Aorta (tissue), 5 donors: ENCODE measurements at places on chromosomes 11 and 22. TPM values are rescaled to one million over a fixed set of nuclear protein-coding genes. Genes with fewer than 3 reads are reported as not detected.

- no peaks in the 10 kb centered on the region for H3K4me1 ChIP-seq
- H3K27me3 ChIP-seq = no peaks in the 10 kb centered on the region
- no peak overlapping the region for H3K4me3 ChIP-seq
- DNase-seq = no peak
- no peak overlapping the region for H3K27ac ChIP-seq
These were observed 32.6 kb upstream of the APOA1 start for GRCh38 chr11:116870054-116870453.

DNA sequence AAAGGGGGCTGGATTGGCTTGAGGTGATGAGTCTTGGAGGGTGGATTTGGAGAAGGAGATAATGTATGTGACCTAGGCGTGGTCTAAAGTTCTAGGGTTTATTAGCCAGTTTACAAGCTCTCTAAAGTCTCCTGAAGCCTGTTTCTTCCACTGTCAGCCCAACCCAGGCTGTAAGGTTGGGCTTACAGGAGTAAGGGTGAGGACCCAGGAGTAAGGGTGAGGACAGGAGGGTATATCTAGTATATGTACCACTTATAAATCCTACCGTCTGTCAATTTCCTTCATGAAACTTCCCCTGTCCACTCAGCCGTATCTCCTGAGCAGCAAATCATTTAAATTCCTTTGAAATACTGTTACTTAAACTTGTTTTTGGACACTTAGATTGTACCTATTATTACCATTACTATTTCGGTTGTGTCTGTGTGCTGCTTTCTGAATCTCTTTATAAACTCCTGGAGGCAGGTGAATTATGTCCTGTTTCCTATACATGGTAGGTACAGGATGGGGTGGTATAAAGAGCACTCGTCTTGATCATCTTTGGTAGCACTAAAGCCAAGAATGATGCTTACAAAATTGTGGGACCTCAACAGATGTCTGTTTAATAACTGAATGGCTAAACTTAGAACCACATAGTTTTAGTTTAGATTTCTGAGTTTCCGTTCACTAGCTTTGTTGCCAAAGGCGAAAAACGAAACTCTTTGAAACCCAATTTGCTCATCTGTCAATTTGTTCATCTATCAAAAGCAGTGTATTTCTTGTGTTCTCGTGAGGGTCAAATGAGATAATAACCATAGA, 192.0 kb downstream of the GRIK4 start:
- no peaks in the 10 kb centered on the region for H3K27me3 ChIP-seq

DNA sequence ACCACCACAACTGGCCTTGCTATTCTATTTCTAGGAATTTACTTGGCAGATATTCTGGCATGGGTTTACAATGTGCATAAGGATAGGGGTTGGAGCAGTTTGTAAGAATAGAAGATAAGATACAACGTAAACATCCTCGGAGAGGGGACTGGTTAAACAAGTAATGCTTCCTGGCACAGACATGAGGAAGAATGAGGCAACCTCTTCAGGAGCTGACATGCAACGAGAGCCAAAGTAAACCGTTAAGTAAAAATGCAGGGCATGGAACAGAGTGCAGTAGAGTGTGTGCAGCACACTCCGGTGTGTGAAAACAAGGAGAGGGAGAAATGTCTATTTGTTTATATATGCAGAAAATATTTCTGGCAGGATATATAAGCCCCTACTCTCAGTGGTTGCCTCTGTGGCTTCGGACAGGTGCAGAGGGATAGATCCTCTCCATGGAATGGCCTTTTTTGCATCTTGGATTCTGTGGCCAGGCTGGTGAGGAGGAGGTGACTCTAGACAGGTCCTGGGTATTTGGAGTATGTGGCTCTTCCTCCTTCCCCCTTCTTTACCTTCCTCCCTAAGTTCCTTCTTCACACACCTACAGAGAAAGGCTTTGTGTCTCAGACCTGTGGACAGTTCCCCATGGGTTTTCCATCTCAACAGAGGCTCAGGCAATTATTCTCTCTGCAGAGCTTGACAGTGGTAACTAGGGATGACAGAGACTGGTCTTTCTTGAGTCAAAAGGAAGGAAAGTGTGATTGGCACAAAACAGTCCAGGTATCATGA, 2.5 kb downstream of the RAB36 start:
- no peaks in the 10 kb centered on the region for H3K27me3 ChIP-seq
- H3K36me3 ChIP-seq = no peaks in the 10 kb centered on the region
- no peak overlapping the region for H3K27ac ChIP-seq

DNA sequence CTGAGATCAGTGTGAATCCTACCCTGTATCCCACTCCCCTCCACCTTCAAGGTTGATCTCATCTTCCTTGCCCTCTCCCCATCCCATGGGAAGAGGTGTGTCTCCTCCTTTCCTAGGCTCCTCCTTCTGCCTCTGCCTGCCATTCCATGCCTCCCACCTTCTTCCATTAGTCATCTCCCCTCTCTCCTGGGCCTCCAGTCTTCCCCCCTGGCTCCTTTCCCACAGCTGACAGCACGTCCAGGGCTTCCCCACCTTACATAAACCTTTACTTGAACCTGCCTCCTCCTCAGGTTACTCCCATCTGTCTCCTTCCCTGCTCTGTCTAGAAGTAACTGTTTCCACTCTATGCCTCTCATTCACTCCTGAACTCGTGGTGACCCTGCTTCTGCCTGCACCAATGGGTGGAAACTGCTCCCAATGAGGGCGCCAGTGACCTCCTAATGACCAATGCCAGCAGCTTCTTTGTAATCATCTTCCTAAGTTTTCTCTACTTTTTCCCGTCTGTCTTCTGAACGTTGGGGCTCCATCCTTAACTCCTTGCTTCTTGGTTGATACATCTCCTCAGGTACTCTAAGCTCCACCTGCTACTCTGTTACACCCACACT, 266.9 kb upstream of the NARS2 start:
- H3K4me1 ChIP-seq = no peaks in the 10 kb centered on the region
- H3K27me3 ChIP-seq = no peaks in the 10 kb centered on the region
- H3K4me3 ChIP-seq = no peak overlapping the region
- H3K27ac ChIP-seq = no peak overlapping the region
- no peak for DNase-seq

DNA sequence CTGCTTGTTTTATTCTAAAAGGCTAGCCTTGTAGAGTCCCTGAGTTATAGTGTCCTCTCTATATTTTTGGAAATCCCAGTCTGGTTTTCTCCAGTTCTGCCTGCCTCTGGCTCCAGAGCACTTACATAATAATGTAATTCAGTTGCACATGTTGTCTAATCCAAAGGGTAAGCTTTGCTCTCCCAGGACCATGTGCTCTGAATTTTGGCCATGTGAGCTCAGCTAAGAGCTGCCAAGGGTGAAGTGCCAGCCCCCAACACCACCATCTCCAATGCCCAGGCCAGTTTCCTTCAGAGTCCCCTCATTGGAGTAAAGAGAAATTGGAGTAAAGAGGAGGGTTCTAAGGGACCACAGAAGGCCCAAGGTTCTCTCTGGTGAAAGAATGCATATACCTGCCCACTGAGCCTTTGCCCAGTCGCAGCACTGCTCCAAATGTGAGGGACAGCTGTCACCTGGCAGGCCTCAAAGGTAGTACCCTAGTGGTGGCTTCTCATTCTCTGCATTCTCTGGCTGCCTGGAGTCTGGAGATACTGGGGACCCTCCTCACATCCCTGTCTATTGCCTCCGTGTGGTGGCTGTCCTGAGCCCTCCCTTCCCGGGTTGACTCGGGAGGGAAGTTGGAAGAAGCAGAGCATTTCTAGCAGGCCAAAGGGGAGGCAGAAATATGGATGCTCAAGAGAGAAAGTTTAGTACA, 4.9 kb downstream of the CRY2 start:
- H3K27ac ChIP-seq = no peak overlapping the region
- no peaks in the 10 kb centered on the region for H3K27me3 ChIP-seq
- DNase-seq = no peak
- H3K4me3 ChIP-seq = no peak overlapping the region
- peaks cover 12% of the 10 kb centered on the region for H3K4me1 ChIP-seq

DNA sequence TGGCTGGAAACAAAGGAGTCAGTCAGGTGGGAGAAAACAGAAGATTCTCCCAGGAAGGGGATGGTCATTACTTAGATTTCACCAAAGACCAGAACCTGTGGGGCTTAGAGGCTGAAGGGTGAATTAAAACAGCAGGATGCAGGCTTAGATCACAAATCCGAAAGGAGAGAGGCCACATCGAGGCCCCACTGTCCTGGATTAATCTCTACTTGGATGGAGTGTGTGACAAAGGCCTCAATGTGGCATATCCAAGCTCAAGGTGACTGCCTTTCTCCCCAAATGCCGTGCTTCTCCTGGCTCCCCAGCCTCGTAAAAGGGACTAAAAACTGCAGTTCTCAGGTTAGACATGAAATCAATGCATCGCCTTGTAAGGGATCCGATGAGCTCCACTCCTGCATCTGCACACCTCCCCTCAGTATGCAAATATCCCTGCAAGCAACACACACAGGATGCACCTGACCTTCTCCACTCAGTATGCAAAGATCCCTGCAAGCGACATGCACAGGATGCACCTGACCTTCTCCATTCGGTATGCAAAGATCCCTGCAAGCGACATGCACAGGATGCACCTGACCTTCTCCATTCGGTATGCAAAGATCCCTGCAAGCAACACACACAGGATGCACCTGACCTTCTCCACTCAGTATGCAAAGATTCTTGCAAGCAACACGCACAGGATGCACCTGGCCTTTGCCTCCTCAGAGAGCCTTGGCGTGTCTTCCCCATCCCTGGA, 447.4 kb downstream of the BRD1 start:
- H3K36me3 ChIP-seq = no peaks in the 10 kb centered on the region
- no peaks in the 10 kb centered on the region for H3K4me1 ChIP-seq
- H3K4me3 ChIP-seq = no peak overlapping the region
- H3K27ac ChIP-seq = no peak overlapping the region
- peak; percentile 23 for DNase-seq

GRCh38 chr11:106997227-106997626, 21.0 kb downstream of the GUCY1A2 start:
- H3K27me3 ChIP-seq = no peaks in the 10 kb centered on the region
- no peaks in the 10 kb centered on the region for H3K4me1 ChIP-seq
- H3K27ac ChIP-seq = no peak overlapping the region
- no peak for DNase-seq

DNA sequence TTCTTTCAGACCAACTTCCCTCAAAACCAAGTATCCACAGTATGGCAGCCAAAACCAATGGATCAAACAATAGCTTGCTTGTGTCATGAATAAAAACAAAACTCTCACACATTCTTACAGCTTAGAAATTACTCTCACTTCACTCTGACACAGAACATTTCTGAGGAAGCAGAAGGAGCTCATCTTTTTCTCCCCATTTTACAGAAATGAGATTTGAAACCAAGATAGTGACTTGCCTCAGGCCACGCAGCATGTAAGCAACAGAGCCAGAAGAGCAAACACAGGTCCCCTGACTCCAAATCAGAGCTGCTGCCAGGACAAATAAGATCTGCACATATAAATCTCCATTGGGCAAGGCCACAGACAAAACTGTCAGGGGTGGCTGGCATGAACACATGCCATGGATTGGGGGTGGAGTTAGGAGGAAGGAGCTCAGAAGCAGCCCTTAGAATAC, 64.8 kb downstream of the RAB30 start:
- H3K4me1 ChIP-seq = peaks cover 3% of the 10 kb centered on the region
- no peak overlapping the region for H3K27ac ChIP-seq
- DNase-seq = no peak
- H3K36me3 ChIP-seq = no peaks in the 10 kb centered on the region

DNA sequence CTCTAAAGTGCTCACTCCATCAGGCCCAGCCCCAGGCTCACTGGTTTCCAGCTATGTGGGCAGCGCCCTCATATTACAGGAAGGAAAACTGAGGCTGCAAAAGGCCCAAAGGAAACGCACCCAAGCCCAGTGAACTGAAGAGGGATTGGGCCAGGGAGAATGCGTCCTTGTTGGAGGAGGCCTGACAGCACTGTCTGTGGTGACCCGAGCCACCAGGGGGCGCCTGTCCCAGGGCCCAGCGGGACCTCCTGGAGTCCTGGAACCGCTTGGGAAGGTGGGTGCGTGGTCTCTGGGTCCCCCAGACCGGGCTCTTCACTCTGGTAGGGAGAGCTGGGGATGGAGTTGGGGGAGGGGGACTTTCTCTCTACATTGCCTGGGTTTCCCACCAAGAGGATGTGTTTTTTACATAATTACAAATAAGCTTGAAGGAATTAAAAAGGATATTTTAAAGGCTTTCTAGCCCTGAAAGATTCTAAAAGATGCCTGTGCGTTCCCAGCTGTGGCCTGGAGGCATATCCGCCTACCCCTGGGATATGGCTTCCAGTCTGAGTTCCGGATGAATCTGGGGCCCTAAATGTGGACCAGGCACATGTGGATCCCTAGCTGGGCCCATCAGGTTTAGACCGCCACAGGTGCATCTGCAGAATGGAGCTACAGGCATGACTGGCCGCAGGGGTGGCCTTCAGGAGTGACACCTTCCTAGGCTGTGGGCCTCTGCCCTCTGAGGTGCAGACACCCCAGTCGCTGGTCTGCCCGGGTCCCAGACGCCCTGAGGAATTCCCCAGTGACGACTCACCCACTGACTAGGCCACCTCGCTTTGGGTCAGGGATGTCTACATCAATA, 4.2 kb downstream of the SPI1 start:
- H3K4me1 ChIP-seq = no peaks in the 10 kb centered on the region
- H3K27me3 ChIP-seq = no peaks in the 10 kb centered on the region
- H3K27ac ChIP-seq = no peak overlapping the region
- peak; percentile 89 for DNase-seq
- no peak overlapping the region for H3K4me3 ChIP-seq

DNA sequence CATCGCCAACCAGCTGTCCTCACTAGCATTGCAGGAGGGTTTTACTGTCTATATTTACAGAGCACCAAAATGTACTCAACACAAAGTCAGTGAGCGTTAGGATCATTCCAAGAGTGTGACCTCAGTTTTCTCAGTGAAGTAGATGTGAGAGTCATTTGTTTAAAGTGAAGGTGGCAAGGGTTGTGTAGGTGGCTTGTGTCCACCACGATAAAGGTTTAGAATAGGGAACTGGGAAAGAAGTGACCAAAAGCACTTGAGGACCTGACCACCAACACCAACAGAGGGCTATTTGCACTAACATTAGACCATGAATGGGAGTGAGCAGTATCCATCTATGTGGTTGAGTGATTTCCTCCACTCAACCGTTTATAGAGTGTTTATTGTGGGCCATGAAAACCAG, 152.5 kb upstream of the POU2AF2 start:
- no peaks in the 10 kb centered on the region for H3K4me1 ChIP-seq
- no peak overlapping the region for H3K27ac ChIP-seq
- no peak for DNase-seq
- H3K4me3 ChIP-seq = no peak overlapping the region

DNA sequence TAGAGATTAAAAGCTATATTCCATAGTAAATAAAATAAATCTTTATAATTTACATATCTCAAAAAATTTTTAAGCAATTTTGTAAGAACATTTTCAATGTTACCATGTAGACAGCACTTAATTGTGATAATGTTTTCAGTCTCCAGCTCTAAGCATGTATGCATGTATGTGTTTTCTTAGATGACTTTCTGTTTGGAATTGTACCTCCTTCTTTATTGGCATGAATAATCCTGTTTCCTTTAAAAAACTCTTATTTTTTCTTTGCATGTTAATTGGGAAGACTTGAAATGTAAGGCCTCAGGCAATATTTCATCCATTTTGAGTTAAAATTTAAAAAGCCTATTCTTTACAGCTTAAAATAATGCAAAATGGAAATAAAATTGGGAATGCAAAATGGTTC, 2.0 kb upstream of the OR2AG1 start:
- no peak for DNase-seq
- no peaks in the 10 kb centered on the region for H3K36me3 ChIP-seq
- H3K4me3 ChIP-seq = no peak overlapping the region
- no peak overlapping the region for H3K27ac ChIP-seq
- no peaks in the 10 kb centered on the region for H3K27me3 ChIP-seq

- no peaks in the 10 kb centered on the region for H3K36me3 ChIP-seq
- DNase-seq = no peak
- H3K27ac ChIP-seq = peak overlapping the region; percentile 67
- H3K27me3 ChIP-seq = no peaks in the 10 kb centered on the region
- H3K4me3 ChIP-seq = peak overlapping the region; percentile 44
- peaks cover 2% of the 10 kb centered on the region for H3K4me1 ChIP-seq
These were observed 101.6 kb upstream of the AKIP1 start for GRCh38 chr11:8809241-8809938.

The DKK3 gene
- 938 TPM for polyA plus RNA-seq

The PGR gene
- 3.1 TPM for polyA plus RNA-seq
